ENCODE measurements at places on chromosomes 3 and 15.
A peak's percentile ranks its signal among the peaks of the same experiment; 100 is the strongest.

DNA sequence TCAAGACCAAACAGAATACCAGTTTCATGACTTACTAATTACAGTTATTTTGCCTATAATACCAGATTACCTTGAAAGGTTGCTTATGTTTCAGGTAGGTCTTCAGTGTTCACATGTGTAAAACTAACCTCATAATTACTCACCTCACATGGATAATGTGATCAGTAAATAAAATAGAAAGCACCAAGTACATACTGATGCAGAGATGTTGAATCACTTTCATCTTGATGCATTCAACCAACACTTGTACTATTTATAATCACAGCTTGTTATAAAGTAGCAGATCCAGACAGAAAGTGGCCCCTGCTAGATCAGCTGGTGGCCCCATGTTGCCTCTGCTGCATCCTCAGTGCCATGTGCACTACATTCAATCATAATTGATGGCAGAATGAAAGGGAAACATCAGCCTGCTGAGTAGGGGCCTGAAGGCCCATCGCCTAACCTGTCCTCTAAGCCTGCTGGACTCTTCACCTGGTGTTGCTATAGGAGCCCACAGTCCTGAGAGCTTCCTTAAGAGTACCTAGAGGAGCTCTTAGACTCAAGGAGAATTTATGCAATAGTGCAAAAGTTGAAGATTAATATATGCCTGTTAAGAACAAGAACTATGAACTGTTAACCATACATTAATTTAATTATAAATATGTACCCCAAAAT, 154.3 kb downstream of the PLCL2 start:
- no peak for DNase-seq

- DNase-seq: no peak
Measured at GRCh38 chr3:186220911-186221645, 112.2 kb upstream of the ETV5 start.

GRCh38 chr3:17456650-17457049, 285.8 kb downstream of the TBC1D5 start:
- DNase-seq: no peak

GRCh38 chr3:13637311-13637891, 88.5 kb downstream of the FBLN2 start:
- no peak for DNase-seq

DNA sequence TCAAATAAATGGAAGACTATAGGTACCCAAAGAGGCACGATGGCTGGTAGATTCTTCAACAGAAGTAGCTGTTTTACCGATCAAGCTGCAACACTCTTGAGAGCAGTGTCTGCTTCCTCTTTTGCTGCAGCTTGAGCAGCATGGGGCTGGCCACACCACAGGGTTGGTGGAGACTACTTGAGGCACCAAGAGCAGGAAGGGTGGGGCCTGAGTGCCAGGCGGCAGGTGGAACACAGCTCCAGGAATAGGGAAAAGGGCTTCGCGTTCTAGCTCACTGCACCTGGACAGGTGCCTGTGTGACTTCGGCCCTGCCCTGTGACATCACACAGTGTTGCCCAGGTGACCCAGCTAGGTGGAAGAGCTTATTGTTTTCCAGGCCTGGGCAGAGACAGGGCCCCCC, at the start of gene CCDC33:
Gene CCDC33, plus strand, starts transcription at position 365 of the 400 bp plus-strand sequence. CDS start 394 bp downstream, outside the sequence.
- DNase-seq: no peak

GRCh38 chr3:64271631-64272030, 46.4 kb upstream of the PRICKLE2 start:
- DNase-seq: no peak

DNA sequence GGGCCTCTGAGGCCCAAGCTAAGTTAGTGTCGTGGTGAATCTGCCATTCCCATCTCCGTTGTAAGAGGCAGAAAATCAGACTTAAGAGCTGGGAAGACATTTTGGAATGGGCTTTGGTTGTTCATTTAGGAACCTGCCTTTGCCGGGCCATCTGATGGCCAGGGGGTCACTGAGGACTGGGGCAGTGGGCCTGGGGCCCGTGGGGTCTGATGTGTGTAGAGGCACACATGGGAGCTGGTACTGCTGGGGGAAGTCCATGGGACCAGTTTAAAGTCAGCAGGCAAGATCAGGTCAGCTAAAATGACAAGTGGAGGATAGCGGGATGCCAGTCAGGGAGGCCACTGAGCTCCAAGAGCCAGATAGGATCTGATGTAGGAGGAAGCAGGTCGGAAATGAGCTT, 38.3 kb upstream of the RGMA start:
- DNase-seq: no peak

DNA sequence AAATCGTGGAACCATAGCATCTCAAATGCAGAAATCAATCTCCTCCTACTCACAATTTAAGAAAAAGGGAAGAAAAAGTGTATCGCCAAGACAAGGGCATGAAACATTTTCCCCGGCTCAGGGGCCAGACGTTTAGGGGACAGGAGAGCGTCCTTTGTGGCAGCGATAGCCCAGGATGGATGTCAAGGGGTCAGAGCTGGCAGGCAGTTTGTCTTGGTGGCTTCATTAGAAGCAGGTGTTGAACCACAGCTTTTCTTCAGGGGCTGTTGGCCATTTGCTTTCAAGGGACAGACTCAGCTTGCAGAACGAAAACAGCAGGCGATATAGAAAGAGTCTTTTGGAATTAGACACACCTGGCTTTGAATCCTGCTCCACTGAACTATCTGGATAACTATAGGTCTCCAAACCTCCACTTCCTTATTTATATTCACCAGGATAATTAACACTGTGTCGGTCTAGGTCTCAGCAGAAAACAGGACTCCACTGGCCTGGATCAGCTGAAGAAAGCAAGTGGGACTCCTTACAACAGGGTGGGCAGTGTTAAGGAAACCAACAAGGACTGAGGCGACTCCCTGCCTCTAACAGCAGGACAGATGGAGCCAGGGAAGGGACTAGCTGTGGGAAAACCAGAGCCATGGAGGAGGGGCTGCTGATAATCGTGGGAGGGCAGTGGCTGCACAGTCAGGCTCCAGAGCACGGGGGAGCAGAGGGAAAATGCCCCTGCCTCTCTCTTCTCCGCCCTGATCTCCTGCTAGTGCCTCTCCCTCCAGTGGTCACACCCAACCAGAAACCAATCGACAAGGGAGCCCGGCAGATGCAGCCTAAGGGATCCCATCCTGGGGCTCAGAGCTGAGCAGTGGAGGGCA, 123.6 kb downstream of the LIPC start:
- DNase-seq: no peak

- DNase-seq: peak; percentile 1
Measured at GRCh38 chr15:25177955-25178801, 223.4 kb downstream of the SNRPN start.

DNA sequence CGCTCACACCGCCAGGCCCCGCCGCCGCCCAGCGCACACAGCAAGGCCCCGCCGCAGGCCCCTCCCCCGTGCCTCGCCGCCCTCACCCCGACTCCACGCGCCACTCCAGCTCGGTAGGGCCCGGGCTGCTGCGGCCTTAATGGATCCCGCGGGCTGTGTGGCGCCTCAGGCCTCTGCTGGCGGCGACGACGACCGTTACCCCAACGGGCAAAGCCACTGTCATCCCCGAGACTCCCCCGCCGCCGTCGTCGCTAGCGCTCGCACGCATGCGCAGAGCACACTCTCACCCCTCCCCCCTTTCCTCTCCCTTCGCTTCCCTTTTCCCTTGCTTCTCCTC, at the start of gene MSL2:
Gene MSL2, minus strand, starts transcription at position 272 of the 337 bp plus-strand sequence. CDS start 1,222 bp downstream, outside the sequence.
- no peak for DNase-seq

- DNase-seq: peak; percentile 56
Measured at GRCh38 chr3:42247576-42248027, 18.4 kb downstream of the CCK start.

DNA sequence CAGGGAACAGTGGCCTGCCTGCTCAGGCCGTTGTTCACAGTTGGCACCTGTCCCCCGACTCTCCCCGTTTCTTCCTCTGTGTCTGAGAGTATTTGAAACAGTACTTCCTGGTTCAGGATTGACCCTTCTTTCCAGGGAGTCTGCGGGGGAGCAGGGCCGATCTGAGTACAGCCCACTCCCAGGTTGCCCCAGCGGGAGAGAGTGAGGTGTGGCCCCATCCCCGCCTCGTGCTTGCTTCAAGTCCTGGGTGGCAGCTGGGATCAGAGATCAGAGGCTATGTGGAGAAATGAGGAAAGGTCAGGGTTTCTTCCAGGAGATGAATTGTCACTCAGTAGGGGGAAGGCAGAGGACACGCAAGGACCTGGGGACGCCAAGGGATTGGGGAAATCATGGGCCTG, 6.5 kb upstream of the DLL4 start:
- DNase-seq: no peak

DNA sequence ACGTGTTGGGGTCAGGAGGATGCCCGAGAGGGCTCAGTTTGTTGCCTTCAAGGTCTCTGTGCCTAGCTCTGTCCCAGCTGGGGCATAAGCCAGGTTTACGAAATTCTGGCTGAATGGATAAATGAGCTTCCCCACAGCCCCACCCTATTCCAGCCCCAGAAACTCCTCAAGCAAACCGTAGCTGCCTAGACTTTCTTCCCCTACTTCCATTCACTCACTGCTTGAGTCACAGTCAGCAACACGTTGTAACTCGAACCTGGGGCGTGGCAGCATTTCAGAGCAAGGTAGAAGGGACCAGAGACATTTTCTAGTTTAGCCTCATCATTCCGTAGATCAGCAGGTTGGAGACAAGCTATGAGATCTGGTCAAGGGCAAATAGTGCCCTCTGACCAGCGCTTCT, 24.2 kb downstream of the NMNAT3 start:
- no peak for DNase-seq

DNA sequence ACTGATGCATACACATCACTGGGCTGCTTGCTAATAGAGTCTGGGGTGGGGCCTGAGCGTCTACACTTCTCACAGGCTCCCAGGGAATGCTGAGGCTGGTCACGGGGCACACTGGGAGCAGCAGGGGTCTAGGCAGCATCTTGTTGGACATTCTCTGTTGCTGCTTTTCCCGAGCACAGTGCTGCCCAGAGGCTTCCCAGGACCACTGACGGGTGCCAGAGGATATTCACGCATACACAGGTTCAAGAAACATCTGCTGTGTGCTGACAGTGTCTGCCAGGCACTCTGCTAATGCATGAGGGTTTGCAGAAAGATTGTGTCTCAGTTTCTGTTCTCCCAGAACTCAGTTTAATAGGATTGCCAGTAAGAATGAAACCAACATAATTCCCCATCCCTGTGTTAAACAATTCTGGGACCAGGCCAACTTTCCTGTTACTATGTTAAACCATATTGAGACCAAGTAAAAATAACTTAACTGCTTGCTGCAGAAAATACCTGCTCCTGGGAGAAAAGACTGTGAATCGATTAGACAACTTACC, 23.9 kb upstream of the BCL2L10 start:
- DNase-seq: no peak

DNA sequence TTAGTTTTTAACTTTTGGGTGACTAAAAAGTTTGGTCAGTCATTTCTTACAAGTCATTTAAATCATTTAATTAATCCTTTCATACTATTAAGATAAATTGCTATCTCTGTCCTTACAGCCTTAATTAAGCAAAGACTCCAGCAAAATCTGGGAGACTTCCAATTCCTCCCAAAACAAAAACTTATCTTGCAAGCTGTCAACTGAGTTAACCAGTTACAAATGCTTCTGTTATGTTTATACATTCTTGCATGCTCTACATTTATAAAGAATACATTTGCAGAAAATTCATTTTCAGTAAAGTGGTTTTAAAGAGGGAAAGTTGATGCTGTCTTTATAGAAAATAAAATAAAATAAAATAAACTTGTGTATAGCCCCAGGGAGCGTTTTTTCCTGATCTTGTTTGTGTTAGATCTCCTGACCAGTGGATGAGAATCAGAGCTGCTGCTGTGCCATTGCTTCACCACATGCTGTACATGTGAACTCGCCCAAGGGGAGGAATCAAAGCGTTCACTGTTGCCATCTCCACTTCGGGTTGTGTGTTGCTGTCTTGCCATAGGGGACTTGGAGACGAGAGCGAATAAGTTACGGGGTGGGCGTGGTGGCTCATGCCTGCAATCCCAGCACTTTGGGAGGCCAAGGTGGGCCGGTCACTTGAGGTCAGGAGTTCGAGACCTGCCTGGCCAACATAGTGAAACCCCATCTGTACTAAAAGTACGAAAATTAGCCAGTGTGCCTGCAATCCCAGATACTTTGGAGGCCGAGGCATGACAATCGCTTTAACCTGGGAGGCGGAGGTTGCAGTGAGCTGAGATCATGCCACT, 5.5 kb downstream of the CCR4 start:
- DNase-seq: no peak

DNA sequence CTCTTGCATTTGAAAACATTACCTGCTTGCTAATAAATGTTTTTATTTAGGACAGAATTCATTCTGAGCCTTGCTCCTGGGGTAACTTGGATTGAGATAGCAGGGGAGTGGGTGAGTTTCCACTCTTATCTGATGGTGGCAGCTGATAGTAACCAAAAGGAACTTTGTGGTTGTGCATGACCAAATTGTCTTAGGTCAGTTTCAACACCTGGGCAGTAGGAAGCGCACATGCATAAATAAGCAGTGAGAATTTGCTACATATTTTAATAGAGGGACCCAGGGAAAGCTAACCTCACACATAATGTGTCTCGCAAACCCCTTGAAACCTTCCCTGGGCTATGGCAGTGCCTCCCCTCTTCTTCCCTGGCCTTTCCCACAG, 65.4 kb upstream of the XCR1 start:
- DNase-seq: no peak

DNA sequence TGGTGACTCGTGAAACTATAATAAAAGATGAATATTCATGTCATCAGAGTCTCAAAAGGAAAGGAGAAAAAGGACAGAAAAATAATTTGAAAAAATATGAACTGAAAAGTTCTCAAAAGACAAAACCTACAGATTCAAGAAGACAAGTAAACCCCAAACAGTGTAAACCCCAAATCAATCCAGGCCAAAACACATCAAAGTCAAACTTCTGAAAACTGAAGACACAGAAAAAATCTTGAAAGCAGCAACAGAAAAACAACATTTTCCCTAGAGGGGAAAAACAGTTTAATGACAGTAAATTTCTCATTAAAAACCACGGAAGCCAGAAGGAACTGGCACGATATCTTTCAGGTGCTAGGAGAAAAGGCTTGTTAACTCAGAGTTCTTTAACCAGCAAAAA, 143.8 kb downstream of the PEAK1 start:
- DNase-seq: no peak

- DNase-seq: no peak
Measured at GRCh38 chr3:169041677-169042171, 621.8 kb downstream of the MECOM start.

DNA sequence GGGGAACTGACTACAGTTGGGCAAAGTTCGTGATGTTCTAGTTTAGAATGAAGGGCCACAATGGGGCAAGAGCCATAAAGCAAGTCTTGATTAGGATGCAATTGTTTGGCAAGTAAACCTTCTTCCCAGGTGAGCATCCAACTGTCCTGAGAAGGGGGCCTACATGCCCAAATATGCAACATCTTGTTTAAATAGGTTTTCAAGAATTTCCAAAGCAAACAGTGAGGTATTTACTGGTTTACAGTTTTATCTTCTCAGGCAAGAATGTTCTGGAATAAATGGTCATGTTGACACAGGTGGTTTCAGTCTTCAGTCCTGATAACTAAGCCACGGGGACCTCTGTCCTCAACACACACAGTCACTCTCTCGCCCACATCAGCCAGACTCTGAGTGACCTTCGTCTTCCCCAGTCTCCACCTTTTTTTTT, 90.3 kb upstream of the FAM174B start:
- no peak for DNase-seq
